ENCODE measurements at places on chromosomes 4 and X. TPM values are rescaled to one million over a fixed set of nuclear protein-coding genes. Genes with fewer than 3 reads are reported as not detected.
A peak's percentile ranks its signal among the peaks of the same experiment; 100 is the strongest.

Gene VEGFD
- total RNA-seq, result 2.5 TPM

Gene BMPR1B
- total RNA-seq, result 0.24 TPM

Gene HNRNPDL
- total RNA-seq, result 95.5 TPM

Gene SPATA4
- total RNA-seq, result not detected

Gene HTN3
- not detected for total RNA-seq

Gene POU3F4
- not detected for total RNA-seq

Gene GUCY1A1
- 14.7 TPM for total RNA-seq

Gene CNKSR2
- 0.32 TPM for total RNA-seq

Gene STATH
- not detected for total RNA-seq

Gene GPM6B
- 2.7 TPM for total RNA-seq

Gene CT47B1
- total RNA-seq, result not detected

Gene AKAP4
- total RNA-seq, result not detected

Gene SCD5
- total RNA-seq, result 2.8 TPM

GRCh38 chr4:52014903-52015302 is 5.3 kb downstream of the LRRC66 start:
- H3K4me1 ChIP-seq, result no peaks in the 10 kb centered on the region
- no peak overlapping the region for H3K27ac ChIP-seq
- no peak for DNase-seq
- no peaks in the 10 kb centered on the region for H3K36me3 ChIP-seq
- no peaks in the 10 kb centered on the region for H3K27me3 ChIP-seq

- H3K27me3 ChIP-seq, result no peaks in the 10 kb centered on the region
- no peak for DNase-seq
- H3K4me3 ChIP-seq, result no peak overlapping the region
- no peak overlapping the region for H3K27ac ChIP-seq
- no peaks in the 10 kb centered on the region for H3K4me1 ChIP-seq
These were observed 32.4 kb downstream of the PRMT9 start for GRCh38 chr4:147651563-147651962.

DNA sequence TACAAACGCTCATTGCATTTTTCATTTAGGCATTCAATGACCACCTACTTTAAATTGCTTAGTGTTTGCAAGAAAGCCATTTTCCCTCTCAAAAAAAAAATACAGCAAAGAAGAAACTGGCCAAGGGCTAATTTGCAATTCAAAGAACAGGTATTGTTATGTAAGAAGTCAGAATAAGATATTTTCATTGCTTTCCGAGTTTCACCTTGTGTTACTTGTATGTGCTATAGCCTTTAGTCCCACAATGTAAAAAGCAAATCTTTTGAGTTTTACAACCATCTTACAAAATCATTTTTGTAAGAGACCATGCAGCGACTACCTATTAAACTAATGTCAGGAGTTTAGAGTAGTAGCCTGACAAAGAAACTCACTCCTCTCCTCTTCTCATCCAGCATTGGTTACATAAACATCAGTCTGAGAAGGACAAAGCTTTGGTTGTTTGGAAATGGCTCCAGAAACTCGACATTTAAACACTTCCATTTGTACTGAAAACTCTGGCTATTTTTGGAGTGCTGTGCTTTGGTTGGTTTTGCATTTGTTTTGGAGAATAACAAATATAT is 15.3 kb downstream of the TENM3 start:
- H3K4me3 ChIP-seq, result no peak overlapping the region
- H3K27ac ChIP-seq, result no peak overlapping the region
- H3K36me3 ChIP-seq, result no peaks in the 10 kb centered on the region
- no peaks in the 10 kb centered on the region for H3K27me3 ChIP-seq

GRCh38 chrX:123206176-123206575 is 22.1 kb downstream of the GRIA3 start:
- no peak for DNase-seq
- no peaks in the 10 kb centered on the region for H3K36me3 ChIP-seq
- H3K4me3 ChIP-seq, result no peak overlapping the region
- H3K27me3 ChIP-seq, result no peaks in the 10 kb centered on the region
- no peak overlapping the region for H3K27ac ChIP-seq

- no peak overlapping the region for H3K27ac ChIP-seq
- H3K4me1 ChIP-seq, result no peaks in the 10 kb centered on the region
These were observed 30.7 kb upstream of the SMARCA5 start for GRCh38 chr4:143482840-143483239.

- H3K4me3 ChIP-seq, result no peak overlapping the region
- H3K27me3 ChIP-seq, result no peaks in the 10 kb centered on the region
- DNase-seq, result peak; percentile 40
- no peaks in the 10 kb centered on the region for H3K4me1 ChIP-seq
These were observed 41.1 kb upstream of the PPARGC1A start for GRCh38 chr4:23930750-23931488.

GRCh38 chrX:133300591-133300990 is 82.4 kb upstream of the TFDP3 start:
- H3K27ac ChIP-seq, result no peak overlapping the region
- H3K36me3 ChIP-seq, result no peaks in the 10 kb centered on the region
- no peaks in the 10 kb centered on the region for H3K27me3 ChIP-seq
- DNase-seq, result no peak
- no peaks in the 10 kb centered on the region for H3K4me1 ChIP-seq

GRCh38 chrX:6225288-6225910 is 3.3 kb downstream of the NLGN4X start:
- no peak overlapping the region for H3K4me3 ChIP-seq
- no peaks in the 10 kb centered on the region for H3K36me3 ChIP-seq
- H3K27me3 ChIP-seq, result peaks cover 14% of the 10 kb centered on the region
- no peak overlapping the region for H3K27ac ChIP-seq
- H3K4me1 ChIP-seq, result no peaks in the 10 kb centered on the region

DNA sequence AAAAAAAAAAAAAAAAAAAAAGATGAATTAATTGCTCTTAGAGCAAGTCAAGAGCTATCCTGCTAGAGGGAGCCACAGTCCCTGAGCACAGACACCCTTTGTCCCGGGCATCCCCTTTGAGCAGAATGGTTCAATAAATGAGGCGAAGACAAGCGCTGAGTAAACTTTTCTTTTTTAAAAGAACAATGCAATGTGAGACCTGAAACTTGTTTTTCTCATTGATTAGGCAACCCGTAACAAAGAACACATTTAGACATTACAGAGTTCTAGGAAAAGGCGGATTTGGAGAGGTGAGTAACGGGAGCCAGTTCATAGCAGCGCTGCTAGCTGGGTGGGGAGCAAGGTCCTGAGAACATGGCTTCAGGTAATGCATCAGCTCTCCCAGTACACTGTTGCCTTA is 46.1 kb downstream of the GRK4 start:
- no peaks in the 10 kb centered on the region for H3K36me3 ChIP-seq
- H3K27me3 ChIP-seq, result no peaks in the 10 kb centered on the region
- H3K27ac ChIP-seq, result no peak overlapping the region
- no peak for DNase-seq
- no peak overlapping the region for H3K4me3 ChIP-seq
- no peaks in the 10 kb centered on the region for H3K4me1 ChIP-seq

- peak; percentile 7 for DNase-seq
- no peak overlapping the region for H3K27ac ChIP-seq
- H3K4me3 ChIP-seq, result no peak overlapping the region
- H3K27me3 ChIP-seq, result no peaks in the 10 kb centered on the region
- no peaks in the 10 kb centered on the region for H3K4me1 ChIP-seq
- no peaks in the 10 kb centered on the region for H3K36me3 ChIP-seq
These were observed 136.7 kb upstream of the MAMLD1 start for GRCh38 chrX:150226223-150226965.

GRCh38 chr4:66275411-66276038 is 605.2 kb upstream of the EPHA5 start:
- no peaks in the 10 kb centered on the region for H3K27me3 ChIP-seq
- H3K27ac ChIP-seq, result no peak overlapping the region
- no peaks in the 10 kb centered on the region for H3K36me3 ChIP-seq
- DNase-seq, result no peak
- no peak overlapping the region for H3K4me3 ChIP-seq

DNA sequence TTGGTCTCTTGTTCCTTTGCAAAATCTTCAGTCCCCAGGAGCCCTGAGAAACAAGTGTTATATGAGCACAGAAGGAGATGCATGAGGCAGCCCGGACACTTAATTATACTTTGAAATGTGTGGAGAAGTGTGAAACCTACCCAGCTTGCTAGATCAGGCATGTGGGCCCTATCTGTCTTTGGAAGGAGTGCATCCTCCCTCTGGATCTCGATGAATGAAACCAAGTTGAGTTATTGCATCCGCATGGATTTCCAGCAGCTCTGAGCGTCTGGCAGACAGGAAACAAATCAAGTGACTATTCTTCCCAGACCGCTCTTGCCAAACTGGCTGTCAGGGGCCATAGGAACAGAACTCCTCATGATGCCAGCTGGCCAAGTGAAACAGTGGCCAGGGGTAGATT is 19.6 kb upstream of the SOWAHD start:
- H3K36me3 ChIP-seq, result no peaks in the 10 kb centered on the region
- no peaks in the 10 kb centered on the region for H3K4me1 ChIP-seq
- H3K27me3 ChIP-seq, result no peaks in the 10 kb centered on the region

- no peaks in the 10 kb centered on the region for H3K27me3 ChIP-seq
- no peaks in the 10 kb centered on the region for H3K36me3 ChIP-seq
- peak; percentile 48 for DNase-seq
- H3K27ac ChIP-seq, result no peak within 1 kb of the TSS
These were observed at the start of gene BEX3 for GRCh38 chrX:103376118-103376978. Gene BEX3 (plus strand): TSS chrX:103376538. CDS start chrX:103377522, 984 bp downstream.

GRCh38 chr4:26377328-26378311 is 56.8 kb downstream of the RBPJ start:
- H3K27me3 ChIP-seq, result no peaks in the 10 kb centered on the region
- H3K4me3 ChIP-seq, result no peak overlapping the region
- H3K27ac ChIP-seq, result no peak overlapping the region
- no peaks in the 10 kb centered on the region for H3K36me3 ChIP-seq
- H3K4me1 ChIP-seq, result peaks cover 2% of the 10 kb centered on the region

GRCh38 chr4:68732653-68733466 is 62.4 kb upstream of the UGT2B15 start:
- peak; percentile 56 for DNase-seq
- H3K36me3 ChIP-seq, result no peaks in the 10 kb centered on the region
- H3K4me3 ChIP-seq, result no peak overlapping the region
- no peaks in the 10 kb centered on the region for H3K4me1 ChIP-seq

DNA sequence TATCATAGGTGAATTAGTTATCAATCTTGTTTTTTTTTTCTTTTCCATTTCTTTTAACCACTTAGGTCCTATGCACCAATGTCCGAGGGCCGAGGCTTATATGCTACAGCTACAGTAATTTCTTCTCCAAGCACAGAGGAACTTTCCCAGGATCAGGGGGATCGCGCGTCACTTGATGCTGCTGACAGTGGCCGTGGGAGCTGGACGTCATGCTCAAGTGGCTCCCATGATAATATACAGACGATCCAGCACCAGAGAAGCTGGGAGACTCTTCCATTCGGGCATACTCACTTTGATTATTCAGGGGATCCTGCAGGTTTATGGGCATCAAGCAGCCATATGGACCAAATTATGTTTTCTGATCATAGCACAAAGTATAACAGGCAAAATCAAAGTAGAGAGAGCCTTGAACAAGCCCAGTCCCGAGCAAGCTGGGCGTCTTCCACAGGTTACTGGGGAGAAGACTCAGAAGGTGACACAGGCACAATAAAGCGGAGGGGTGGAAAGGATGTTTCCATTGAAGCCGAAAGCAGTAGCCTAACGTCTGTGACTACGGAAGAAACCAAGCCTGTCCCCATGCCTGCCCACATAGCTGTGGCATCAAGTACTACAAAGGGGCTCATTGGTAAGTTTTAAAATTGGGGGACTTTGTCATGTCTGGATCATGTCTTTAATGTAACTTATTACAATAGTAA is 250.7 kb downstream of the RAPGEF2 start:
- H3K4me1 ChIP-seq, result no peaks in the 10 kb centered on the region
- H3K36me3 ChIP-seq, result no peaks in the 10 kb centered on the region
- DNase-seq, result no peak
- no peak overlapping the region for H3K4me3 ChIP-seq
- H3K27me3 ChIP-seq, result no peaks in the 10 kb centered on the region

GRCh38 chr4:171794528-171794927 is 18.7 kb upstream of the GALNTL6 start:
- H3K36me3 ChIP-seq, result no peaks in the 10 kb centered on the region
- no peak overlapping the region for H3K4me3 ChIP-seq
- no peaks in the 10 kb centered on the region for H3K4me1 ChIP-seq
- no peak for DNase-seq

- no peak overlapping the region for H3K4me3 ChIP-seq
- H3K4me1 ChIP-seq, result no peaks in the 10 kb centered on the region
- no peaks in the 10 kb centered on the region for H3K27me3 ChIP-seq
- H3K36me3 ChIP-seq, result no peaks in the 10 kb centered on the region
These were observed 59.8 kb downstream of the ZNF711 start for GRCh38 chrX:85303544-85303943.

DNA sequence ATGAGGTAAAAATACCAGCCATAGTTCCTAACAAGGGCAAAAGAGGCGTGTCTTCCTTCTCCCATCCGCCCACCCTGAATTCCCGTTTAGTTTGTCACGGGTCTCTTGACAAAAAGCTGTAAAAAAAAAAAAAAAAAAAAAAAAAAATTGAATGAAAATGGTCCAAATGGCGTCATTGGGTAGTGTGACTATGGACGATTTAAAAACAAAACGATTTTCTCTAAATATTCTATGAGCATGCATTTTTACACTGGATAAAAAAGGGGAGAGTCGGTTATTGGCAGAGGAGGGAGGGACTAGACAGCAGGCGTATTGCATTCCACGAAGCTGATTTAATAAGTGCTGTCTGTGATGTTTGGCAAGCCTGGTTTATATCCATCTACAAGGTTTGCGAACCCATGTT is at the start of gene FAM133A:
Gene FAM133A, plus strand, starts transcription at position 338 of the 403 bp plus-strand sequence. CDS start 35,214 bp downstream, outside the sequence.
- H3K27ac ChIP-seq, result no peak within 1 kb of the TSS
- DNase-seq, result no peak
- H3K4me3 ChIP-seq, result peak within 1 kb of the TSS; percentile 36
- H3K27me3 ChIP-seq, result peaks cover 8% of the 10 kb centered on the region
- no peaks in the 10 kb centered on the region for H3K36me3 ChIP-seq

- no peaks in the 10 kb centered on the region for H3K4me1 ChIP-seq
- DNase-seq, result no peak
- no peak overlapping the region for H3K4me3 ChIP-seq
These were observed 6.8 kb upstream of the DUSP9 start for GRCh38 chrX:153640045-153640686.

- no peak overlapping the region for H3K4me3 ChIP-seq
- H3K27me3 ChIP-seq, result no peaks in the 10 kb centered on the region
- DNase-seq, result peak; percentile 72
- H3K27ac ChIP-seq, result peak overlapping the region; percentile 83
- H3K36me3 ChIP-seq, result no peaks in the 10 kb centered on the region
- H3K4me1 ChIP-seq, result peaks cover 7% of the 10 kb centered on the region
These were observed 41.8 kb downstream of the FNIP2 start for GRCh38 chr4:158810487-158811215.

DNA sequence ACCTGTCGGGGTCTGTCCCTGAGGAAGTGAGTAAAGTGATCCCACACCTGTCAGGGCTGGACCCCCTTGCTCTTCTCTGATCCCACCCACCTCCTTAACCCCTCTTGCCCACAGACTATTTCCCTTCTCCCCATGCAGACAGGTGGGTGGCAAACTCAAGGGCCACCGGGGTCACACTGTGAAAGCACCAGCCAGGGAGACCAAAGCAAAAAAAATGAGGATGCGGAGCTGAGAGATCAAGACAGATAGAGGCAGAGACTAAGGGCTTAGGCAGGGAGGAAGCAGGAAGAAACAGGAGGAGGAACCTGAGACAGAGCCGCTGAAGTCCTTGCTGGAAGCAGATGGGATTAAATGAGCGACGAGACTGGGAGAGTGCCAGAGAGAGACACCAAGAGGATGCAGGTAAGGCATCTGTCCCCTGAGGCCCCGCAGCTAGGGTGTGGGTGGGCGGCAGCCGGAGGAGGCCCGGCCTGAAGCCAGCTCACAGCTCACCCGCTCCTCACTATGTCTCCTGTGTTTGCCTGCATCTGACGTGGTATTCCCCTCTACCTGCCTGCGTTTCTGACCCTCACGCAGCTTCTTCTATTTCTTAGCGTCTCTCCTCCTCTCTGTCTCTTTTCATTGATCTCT is 7.2 kb downstream of the TIMM17B start:
- H3K4me1 ChIP-seq, result no peaks in the 10 kb centered on the region
- no peaks in the 10 kb centered on the region for H3K27me3 ChIP-seq
- no peak for DNase-seq
- H3K27ac ChIP-seq, result no peak overlapping the region
- no peaks in the 10 kb centered on the region for H3K36me3 ChIP-seq

Measured in colonic mucosa (tissue), 4 donors.